Amniotic epithelial cell (primary cell): ENCODE measurements at places on chromosomes 11 and 22.
A peak's percentile ranks its signal among the peaks of the same experiment; 100 is the strongest.

DNA sequence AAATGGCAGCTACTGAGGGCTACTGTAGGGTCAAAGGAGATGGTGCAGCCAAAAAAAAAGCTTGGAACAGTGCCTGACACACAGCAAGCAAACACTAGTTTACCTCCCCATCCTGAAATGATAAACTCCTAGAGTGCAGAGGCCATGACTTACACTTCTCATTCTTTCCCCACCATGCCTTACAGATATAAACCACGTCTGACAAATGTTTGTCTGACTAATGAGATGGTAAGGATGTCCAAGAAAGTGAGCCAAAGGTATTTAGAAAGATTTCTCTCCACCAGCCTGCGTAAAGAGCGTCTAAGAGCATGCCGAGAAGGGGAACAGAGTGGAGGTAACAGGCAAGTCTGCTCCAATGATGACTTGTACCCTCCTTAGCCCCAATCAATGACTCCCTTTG is 99.0 kb downstream of the LARGE1 start:
- no peak for DNase-seq

DNA sequence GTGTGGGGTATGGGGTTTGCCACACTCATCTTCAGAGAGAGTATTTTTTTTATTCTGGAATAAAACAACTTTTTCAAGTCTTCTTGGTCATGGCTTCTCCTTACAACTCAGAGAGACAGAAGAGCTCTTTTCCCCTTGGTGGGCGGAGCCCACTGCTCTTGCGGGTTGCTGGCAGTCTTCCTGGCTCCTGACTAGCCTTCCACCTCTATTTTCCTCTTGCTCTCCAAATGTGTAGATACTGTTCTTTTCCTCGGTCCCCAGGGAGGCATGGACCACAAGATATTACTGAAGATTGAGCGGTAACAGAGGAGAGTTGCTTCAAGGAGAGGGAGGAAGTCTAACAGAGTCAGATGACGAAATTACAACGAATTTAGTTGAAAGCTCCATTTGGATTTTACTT is 210.6 kb downstream of the NTM start:
- no peak for DNase-seq

DNA sequence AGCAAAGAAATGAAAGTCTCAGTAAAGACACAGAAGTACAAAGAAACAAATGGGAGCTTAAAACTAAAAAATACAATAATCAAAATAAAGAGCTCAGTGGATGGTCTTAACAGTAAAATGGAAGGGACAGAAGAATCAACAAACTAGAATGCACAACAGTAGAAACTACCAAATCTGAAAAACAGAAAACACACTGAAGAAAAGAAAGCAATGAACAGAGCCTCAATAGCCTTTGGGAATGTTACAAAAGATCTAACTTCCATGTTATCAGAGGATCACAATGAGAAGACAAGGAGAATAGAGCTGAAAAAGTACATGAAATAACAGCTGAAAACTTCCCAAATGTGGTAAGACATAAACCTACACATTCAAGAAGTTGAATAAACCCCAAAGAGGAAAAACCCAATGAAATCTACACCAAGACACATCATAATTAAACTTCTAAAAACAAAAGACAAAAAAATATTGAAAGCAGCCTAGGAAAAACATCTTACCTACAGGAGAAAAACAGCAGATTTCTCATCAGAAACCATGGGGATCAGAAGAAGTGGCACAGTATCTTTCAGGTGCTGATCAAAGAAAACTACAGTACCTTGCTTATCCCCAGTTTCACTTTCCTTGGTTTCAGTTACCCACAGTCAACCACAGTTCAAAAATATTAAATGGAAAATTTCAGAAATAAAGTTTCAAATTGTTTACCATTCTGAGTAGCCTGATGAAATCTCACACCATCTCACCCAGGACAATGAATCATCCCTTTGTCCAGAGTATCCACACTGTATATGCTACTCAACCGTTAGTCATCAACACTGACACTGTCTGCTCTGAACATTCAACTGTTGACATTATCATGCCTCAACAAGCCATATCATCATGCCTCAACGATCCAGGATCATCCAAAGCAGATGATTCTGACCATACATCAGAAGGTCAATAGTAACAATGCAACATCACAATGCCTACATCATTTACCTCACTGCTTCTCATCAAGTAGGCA is 22.2 kb downstream of the RRAS2 start:
- peak; percentile 93 for DNase-seq

GRCh38 chr11:108398439-108398838 is 68.9 kb downstream of the C11orf65 start:
- no peak for DNase-seq

GRCh38 chr11:120147094-120147949 is 9.4 kb upstream of the TRIM29 start:
- no peak for DNase-seq
